A673 (cell line): ENCODE measurements at places on chromosomes 5 and 9. TPM values are rescaled to one million over a fixed set of nuclear protein-coding genes. Genes with fewer than 3 reads are reported as not detected.

DNA sequence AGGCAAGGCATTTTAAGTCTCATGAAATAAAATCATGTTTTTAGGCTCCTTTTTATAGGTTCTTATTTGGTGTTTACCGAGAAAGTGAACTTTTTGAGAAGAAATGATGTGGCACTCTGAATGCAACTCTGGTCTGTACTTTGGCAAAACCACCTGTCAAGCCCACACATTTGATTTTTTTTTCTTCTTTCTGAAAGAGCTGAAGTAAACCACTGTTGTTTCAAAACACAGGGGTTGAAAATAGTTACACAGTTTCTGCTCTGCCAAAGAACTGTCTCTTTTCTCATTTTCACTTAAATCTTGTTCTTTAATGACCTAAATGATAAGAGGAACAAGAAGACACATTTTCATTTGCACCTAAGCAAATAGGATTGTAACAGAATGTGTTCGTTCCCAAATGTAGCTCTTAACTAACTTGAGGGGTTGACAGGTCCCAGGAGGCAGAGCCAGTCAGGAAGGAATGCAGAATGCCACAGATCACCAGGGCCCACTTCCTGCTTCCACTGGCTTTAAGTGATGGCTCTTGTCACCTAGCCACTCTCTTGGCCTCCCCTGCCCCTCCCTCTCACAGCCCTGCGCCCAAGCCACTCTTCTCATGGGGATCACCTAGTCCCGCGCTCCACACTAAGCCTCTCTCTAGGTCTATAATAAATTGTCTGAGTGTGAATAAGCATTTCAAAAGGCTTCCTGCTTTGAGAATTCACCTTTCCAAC lies 47.3 kb downstream of the MED27 start:
- DNase-seq: peak; percentile 40

NIPSNAP3A gene
- 13.6 and 14.7 TPM in 2 replicates for total RNA-seq

GRCh38 chr9:110031511-110032173 lies 176.3 kb downstream of the C9orf152 start:
- no peak for DNase-seq

- no peak for DNase-seq
These were observed 419.0 kb downstream of the PLK2 start for GRCh38 chr5:58040846-58041245.
